GDM1 (cell line): ENCODE measurements at places on chromosomes 7 and 10.

DNA sequence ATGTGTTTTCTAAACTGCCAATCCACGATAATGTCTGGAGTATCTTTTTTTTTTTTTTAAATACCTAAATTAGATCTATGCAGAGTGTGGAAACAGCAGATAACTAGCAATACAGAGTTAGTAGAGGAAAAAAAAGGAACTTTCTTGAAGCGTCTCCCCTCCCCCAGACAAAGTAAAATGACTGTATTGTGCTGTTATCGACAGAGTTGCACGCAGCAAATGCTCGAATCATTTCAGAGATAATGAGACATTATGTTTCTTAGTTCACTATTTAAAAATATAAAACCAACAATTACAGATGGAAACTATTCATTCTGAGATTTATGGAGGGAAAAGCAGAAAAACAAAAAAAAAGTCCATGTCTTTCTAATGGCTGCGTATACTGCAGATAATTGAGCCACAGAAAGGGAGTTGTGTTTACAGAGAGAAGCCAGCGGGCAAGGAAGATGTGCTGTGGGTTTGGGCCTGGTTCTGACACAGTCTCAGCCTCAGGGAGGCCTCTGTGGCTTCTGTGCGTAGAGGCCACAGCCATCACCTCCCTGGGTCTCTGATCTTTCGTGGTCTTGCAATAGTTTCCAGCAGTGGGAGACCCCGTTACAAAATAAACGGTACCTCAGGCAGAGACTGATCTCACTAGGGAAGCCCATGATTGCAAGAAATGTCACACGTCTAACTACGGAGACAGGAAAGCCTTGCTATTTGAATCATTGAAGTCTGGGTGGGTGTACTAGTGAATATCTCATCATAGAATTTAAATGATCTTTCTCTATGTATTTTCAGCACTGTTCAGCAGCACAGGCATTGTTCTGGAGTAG lies 19.1 kb upstream of the KLF6 start:
- DNase-seq, result peak; percentile 35

- no peak for DNase-seq
Measured at GRCh38 chr10:101961591-101962498, 94.1 kb downstream of the ARMH3 start.

- no peak for DNase-seq
Measured at GRCh38 chr7:149620961-149621360, 123.4 kb upstream of the ZNF746 start.

GRCh38 chr10:100022403-100022802 lies 12.7 kb upstream of the DNMBP start:
- no peak for DNase-seq

DNA sequence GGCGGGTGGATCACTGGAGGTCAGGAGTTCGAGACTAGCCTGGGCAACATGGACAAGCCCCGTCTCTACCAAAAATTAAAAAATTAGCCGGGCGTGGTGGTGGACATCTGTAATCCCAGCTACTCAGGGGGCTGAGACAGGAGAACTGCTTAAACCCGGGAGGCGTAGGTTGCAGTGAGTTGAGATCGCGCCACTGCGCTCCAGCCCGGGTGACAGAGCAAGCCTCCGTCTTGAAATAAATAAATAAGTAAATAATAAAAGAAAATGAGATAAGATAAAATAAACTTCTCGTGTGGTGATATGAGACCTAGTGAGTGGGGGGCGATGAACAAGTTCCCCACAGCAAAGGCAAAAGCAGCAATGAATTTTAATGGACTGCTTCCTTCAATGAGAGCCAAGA lies 33.6 kb upstream of the LMTK2 start:
- DNase-seq, result no peak

DNA sequence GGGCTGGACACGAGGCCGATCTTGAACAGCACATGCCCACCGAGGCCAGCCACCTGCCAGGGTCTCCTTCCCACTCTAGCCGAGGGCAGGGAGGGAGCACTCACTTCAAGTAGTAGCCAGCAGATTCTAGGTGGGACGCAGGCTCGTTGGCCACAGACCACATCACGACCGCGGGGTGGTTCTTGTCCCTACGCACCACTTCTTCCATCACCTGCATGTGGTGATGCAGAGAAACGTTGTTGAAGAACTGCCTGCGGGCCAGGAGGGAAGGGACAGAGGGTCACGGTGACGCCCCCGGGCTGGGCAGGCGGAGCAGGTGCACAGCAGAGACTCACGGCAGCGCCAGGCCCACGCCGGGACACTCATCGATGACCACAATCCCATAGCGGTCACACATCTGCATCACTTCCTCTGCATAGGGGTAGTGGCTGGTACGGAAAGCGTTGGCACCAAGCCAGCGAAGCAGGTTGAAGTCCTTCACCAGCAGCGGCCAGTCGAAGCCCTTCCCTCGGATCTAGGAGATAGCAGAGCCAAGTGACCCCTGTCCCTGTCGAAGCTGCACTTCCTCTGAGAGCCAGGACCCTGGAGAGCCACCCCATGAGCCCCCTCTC lies 7.7 kb downstream of the GUSB start:
- no peak for DNase-seq

- DNase-seq, result no peak
Measured at GRCh38 chr7:27133409-27134231, 3.1 kb upstream of the HOXA4 start.

DNA sequence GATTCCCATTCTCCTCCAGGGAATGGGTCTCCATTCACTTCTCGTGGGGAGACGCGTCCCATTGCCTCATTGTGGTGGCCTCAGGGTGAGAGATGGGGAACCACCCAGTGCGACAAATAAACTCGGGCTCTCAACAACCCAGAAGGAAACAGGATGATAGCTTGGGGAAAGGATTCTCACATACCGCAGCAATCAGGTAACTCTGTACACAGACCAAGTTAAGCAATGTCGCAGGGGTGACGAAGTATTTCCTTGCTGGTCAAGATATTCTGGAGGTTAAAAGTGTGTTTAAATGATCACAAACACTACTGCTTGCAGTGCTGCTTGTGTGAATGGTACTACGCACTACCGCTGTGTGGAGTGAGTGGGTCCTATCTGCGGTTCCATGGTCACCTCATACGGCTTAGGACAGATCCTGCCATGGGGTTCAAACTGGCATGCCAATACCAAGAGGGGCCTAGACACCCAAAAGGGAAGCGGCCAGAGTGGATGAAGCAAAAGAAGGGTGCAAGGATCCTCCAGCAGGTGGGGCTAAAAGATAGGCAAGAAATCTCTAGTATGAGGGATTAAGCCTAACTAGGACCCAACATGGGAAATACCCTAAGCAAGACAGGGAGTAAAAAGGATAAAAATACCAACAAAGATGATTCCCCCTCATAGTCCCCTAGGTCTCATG lies 143.8 kb upstream of the TMEM106B start:
- peak; percentile 14 for DNase-seq

DNA sequence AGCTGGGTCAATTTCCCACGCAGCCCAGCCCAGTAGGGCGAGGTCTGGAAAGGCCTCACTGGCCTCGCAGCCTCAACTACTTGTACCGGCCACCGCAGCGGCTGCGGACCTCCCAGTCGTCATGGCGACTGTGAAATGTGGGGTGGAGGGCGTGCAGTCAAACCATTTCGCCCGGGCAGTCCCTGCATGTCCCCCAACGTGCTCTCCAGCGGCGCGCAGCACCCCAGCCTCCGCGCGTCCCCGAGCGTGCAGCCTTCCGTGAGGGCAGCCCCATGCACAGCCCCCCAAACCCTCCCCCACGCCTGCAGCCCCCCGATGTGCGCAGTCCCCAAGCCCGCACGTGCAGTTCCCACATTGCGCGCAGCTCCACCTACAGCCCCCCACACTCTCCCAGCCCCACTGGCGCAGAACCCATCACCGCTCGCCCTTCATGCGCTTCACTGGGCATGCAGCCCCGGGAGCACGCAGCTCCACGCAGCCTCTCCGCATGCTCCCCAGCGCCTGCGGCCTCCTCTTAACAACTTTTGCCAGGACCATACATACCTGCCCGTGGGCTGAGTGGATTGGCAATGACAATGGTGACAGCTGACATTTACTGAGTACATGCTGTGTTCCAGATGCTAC lies 34.5 kb upstream of the SFTPD start:
- no peak for DNase-seq

GRCh38 chr7:66859794-66860645 lies 61.0 kb upstream of the TMEM248 start:
- DNase-seq, result no peak

DNA sequence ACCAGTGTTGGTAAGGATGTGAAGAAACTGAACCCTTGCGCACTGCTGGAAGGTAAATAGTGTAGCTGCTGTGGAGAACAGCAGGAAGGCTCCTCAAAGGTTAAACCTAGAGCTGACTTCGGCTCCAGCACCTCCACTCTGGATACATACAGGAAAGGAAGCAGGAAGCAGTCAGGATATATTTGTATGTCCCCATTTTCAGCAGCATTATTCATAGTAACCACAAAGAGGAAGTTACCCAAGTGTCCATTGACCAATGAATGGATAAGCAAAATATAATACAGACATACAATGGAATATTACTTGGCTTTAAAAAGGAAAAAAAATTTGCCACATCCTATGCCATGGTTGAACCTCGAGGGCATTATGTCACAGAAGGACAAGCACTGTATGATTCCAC lies 15.0 kb downstream of the RET start:
- DNase-seq, result no peak

- no peak for DNase-seq
Measured at GRCh38 chr7:46344533-46344932, 423.5 kb upstream of the IGFBP3 start.

GRCh38 chr10:86693721-86694369 lies 25.5 kb downstream of the LDB3 start:
- peak; percentile 11 for DNase-seq

- peak; percentile 22 for DNase-seq
Measured at GRCh38 chr7:112159351-112159750, 46.8 kb downstream of the DOCK4 start.

DNA sequence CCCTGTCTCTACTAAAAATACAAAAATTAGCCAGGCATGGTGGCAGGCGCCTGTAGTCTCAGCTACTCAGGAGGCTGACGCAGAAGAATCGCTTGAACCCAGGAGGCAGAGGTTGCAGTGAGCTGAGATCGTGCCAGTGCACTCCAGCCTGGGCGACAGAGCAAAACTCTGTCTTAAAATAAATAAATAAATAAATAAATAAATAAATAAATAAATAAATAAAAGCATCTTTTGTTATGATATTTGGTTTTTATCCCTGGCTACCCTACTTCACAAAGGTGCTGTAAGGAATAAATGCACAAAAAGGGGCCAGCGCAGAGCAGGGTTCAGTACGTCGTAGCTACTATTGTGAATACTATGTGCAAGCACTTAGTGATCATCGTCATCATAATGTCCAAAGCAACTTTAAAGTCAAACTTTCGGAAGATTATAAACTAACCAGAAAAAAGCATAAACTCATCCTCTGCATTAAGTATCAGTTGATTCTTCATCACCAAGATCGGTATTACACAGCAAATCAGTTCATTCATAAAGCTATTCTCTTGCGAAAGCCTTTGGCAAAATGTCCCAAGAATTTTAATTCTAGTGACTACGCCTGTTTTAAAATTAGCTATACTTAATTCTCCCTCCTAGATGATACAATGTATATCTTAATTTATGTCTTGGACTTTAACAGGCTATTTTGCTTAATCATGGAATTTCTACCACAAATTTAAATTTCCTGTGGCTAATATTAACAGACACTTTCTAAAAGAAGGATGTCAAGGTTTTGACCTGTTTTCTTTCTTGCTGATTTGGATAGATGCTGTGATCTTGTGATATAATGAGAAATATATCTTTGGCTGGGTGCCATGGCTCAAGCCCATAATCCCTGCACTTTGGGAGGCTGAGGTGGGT lies 7.6 kb upstream of the NFE2L3 start:
- DNase-seq, result no peak

DNA sequence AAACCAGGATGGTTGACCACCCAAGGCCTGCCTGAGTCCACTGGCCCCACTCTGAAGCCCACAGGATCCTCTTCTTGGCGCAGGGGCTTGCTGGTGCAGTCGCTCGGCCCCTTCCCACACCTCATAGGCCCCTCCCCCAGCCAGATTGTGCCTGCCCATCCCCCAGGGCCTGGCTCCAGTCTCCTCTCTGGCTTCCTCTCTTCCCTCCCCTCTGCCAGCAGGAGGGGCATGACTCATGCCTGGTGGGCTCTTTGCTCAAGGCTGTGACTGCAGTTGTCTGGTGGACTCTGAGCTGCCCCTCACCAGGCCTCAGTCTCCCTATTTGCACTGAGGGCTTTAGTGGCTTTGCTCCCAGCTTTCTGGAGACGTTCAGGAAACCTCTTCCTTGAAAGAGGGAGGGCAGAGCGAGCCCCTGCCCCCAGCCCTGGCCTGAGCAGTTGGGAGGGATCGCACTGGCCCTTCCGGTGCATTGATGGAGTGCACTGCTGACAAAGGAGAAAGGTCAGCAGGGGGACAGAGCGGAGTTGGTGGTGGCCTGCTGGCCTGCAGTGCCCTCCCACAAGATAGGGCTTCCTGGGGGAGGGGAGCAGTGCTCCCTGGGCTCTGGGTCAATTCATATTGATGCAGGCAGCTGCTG lies 60.7 kb downstream of the ZMIZ1 start:
- peak; percentile 34 for DNase-seq

DNA sequence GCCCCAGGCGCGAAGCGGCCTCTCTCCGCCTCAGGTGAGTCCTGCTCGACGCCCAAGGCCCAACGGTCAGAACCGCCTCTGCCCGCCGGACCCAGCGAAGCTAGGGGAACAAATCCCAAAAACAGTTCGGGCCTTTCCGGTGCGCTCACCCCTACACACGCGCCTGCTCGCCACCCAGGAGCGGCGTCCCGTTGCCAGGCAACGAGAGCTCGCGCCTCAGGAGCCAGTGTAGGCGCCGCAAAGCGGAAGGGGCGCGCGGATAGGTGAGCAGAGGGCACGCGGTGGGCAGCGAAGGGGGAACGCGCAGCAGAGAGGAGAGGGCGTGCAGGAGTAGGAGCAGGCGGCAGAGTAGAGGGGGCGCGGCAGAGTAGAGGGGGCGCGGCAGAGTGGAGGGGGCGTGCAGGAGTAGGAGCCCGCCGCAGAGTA lies at the start of the genes DYDC1 and DYDC2:
DYDC1 (minus strand) TSS at position 193 of the 426 bp plus-strand sequence. CDS start 4,154 bp downstream, outside the sequence.
DYDC2 (plus strand) TSS at position 219 of the 426 bp plus-strand sequence. CDS start 5,663 bp downstream, outside the sequence.
- DNase-seq, result no peak

DNA sequence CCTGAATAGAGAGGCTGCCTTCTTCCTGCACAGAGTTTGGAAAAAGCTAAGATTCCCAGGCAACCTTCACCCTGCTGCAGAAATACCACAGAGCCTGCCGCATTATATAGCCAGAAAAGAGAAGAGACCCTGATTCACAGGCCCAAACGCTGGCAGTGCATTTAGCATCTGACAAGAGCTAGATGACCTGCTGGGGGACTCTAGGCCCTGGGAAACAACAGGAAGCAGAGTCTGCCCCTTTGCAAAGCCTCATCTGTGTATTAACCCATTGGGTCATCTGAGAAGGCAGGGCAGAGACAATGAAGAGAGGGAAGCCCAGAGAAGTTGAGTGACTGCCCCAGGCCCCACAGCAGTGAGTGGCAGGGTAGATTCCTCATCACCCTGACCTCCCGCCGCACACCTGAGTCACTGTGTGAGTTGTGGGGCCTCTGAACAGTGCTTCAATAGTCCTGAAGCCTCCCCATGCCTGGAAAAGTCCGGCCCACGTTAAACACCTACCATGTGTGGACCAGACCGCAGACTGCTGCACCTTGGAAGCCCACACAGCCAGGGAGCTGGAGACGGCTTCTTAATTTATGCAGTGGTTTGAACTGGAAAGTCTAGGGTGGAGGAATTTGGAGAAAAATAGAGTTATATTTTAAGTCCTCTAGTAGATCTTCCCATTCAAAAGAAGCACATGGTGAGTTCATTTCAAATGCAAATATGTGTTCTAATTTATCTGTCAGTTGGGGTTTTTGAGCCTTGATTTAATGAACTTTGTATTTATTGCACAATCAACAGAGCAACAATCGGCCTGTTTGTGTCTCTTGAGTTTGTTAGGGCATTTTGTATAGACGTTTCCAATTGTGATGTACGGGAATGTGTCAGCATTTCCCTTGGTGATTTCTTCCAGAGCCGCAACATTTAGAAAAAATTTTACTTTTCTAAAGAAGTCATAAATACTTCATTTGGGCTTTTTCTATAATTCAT lies 80.4 kb upstream of the GPR26 start:
- no peak for DNase-seq
